MCF 10A (cell line): ENCODE measurements at places on chromosomes 4 and X.

DNA sequence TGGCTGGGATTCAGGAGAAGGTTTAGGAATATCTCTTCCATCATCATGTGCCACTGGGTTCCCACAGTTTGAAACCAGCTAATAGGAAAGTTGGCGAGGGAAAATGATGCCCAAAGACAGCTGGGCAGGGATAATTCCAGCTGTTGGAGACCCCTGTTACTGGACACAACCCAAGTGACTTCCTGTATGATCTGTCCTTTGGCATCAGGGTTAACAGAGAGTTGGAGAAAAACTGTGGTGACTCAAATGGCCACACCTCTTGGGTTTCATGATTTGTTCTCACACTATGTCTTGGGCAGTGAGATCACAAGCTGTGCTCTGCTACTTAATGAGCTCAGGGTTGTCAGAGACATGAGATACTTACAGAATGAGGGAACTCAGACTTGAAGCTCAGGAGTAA lies 3.8 kb downstream of the FGF16 start:
- peak; percentile 11 for DNase-seq

DNA sequence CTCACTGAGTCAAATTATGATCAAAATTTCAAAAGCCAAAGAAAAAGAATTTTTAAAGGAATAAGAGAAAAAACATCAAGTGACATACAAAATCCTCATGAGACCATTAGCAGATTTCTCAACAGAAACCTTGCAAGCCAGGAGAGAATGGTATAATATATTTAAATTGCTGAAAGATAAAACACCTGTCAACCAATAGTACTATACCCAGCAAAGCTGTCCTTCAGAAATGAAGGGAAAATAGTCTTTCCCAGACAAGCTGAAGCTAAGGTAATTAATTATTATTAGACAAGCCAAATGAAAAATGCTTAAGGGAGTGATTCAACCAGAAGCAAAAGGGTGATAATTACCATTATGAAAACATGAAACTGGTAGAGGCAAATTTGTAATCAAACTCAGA lies 104.2 kb upstream of the TET2 start:
- DNase-seq = no peak

DNA sequence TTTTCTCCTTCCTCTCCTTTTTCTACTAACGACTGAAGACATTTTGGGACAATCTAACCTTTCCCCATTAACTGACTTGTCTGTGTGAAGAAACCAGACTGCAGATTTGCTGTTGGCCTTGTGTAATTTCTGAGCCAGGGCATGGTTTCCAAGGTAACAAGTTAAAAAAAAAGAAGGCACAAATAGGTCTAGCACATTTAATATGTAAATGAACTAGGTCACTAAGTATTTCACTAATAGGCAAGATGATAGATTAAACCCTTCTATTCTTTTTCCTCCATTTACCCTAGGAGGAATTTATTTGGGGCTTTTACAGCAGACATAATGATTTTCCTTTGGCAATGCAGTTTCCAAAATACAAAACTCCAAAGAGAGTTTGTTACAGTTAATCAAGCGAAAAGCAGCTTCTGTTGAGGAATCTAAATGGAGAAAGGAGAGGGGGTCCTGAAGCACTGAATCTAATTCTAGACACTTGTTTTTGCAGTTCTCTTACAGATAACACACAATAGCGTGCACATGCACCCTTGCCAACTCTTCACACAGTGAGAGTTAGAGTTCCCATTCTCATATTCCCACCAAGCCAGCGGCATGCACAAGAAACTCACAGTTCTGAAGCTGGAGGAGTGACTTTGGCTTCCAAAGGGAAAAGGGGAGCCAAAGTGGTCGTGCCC lies 72.0 kb downstream of the TSPAN5 start:
- no peak for DNase-seq

GRCh38 chr4:74228691-74229640 lies 71.0 kb downstream of the MTHFD2L start:
- DNase-seq = peak; percentile 86

- DNase-seq = peak; percentile 96
Measured at GRCh38 chr4:107824350-107825071, at the start of gene SGMS2. Gene SGMS2, plus strand, starts transcription at chr4:107824932. Its CDS starts 70,622 bp downstream, at chr4:107895554.

GRCh38 chrX:11648705-11649519 lies 16.8 kb downstream of the ARHGAP6 start:
- DNase-seq = no peak

GRCh38 chr4:125390126-125390525 lies 75.4 kb downstream of the FAT4 start:
- peak; percentile 63 for DNase-seq

GRCh38 chr4:12177416-12177815 lies 748.7 kb upstream of the HS3ST1 start:
- no peak for DNase-seq

- DNase-seq = peak; percentile 93
Measured at GRCh38 chrX:39755143-39756032, 342.4 kb downstream of the BCOR start.

- no peak for DNase-seq
Measured at GRCh38 chrX:39194673-39195072, 393.4 kb downstream of the MID1IP1 start.

DNA sequence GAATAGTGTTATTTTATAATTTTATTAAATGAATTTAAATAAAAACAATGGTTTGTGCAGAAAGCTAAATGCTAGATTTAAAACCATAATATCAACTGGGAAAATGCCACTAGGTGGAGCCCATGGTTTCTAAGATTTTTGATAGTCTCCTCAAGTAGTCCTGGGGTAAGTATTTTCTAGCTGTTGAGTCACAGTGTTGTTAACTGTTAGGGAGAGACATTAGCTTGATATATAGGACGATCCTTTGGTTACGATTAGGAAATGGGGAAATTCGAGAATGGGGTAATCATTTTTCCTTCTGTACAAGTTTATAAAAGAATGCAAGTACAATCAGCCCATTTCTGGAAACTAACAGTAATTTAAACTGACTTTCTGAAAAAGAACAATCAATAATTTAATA lies 378.4 kb downstream of the ANKRD50 start:
- DNase-seq = peak; percentile 81

GRCh38 chr4:148747721-148748268 lies 305.6 kb upstream of the NR3C2 start:
- DNase-seq = no peak

- no peak for DNase-seq
Measured at GRCh38 chr4:80726471-80726870, 304.0 kb upstream of the BMP3 start.

DNA sequence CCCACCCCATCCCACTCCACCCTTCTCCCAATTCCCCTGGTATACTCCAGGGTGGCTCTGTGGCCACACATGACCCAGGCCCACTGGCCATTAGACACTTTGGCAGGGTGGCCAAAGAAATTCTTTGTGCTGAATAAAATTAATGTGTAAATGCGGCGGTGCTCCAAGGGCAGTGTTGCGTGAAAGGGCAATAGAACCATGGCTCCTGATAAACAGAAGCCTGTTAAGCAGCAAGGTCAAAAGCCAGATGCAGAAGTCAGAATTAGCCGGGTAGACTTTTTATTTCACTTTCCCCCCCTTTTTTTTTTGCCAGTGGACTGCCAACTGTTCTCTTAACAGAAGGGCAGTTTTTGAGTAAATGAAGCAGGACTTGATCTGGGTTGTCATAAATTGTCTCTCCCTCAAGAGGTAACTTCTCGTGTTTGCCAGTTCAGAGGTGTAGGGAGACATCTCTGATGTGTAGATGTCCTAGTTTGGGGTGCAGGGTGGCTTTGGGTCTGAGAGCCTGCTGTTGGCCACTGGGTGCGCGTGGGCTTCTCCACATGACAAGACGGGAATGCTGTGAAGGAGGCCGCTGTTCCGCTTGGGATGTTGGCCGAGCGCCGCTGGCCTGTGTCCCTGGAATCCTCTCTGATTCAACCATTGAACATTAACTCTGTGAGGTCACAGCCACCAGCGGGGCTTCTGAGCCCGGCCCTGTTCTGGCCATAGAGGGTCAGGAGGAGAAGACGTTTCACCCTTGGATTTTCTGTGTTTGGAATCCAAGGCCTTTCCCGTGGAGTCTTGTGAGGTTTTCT lies 139.5 kb downstream of the TBL1X start:
- no peak for DNase-seq

GRCh38 chr4:84937381-84937977 lies 29.0 kb downstream of the WDFY3 start:
- DNase-seq = no peak

- no peak for DNase-seq
Measured at GRCh38 chr4:78040431-78040830, 16.7 kb upstream of the FRAS1 start.

DNA sequence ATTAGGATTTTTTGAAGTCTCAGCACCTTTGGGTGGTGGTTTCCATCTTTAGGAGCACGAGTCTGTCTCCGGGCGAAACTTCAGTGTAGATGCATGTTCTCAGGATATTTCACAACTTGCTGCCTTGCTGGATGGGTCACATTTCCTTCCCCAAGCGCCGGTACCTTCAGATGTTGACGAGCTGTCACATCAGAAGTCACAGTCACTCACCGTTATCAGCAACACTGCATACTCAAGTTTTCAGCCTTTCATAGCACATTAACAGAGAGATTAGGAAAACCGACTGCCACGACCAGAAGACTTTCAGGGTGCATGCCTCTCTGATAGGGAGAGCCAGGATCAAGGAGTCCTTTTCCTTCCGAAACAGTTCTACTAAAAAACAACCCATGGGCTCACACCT lies 77.8 kb downstream of the SHROOM2 start:
- no peak for DNase-seq

DNA sequence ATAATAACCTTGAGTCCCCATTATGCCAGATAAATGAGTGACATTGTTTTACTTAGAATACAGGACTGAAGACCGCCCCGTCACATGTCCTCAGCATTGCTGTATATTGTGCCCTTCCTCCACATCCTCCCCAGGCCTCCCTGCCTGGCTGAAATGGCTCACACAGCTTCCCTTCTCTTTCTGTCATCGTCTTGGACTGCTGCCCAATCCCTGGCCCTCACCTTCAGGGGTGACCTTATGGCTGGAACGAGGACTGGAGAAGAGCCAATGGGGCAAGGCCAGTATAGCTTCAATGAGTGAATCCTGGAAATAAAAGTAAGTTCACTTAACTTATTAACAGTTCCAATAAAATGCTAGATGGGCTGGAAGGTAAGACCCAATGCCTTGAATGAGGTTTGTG lies 2.7 kb downstream of the KCNE5 start:
- no peak for DNase-seq

DNA sequence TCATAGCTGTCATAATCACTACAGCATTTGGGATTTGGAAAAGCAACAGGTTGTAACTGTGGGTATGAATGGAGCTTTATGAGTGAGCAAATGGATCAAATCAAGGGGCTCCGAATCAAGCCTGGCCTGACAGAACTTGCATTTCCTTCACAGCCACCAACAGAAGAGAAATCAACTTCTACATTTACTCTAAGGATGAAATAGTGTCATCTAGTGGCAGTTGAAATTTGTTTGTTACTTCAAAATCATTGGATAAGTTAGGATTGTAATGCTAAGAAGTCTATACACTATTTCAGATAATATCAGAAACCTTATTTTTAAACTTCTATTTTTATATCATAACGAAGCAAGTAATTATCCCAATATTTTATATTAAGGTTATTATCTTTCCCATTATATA lies 10.7 kb upstream of the WDR17 start:
- DNase-seq = no peak

DNA sequence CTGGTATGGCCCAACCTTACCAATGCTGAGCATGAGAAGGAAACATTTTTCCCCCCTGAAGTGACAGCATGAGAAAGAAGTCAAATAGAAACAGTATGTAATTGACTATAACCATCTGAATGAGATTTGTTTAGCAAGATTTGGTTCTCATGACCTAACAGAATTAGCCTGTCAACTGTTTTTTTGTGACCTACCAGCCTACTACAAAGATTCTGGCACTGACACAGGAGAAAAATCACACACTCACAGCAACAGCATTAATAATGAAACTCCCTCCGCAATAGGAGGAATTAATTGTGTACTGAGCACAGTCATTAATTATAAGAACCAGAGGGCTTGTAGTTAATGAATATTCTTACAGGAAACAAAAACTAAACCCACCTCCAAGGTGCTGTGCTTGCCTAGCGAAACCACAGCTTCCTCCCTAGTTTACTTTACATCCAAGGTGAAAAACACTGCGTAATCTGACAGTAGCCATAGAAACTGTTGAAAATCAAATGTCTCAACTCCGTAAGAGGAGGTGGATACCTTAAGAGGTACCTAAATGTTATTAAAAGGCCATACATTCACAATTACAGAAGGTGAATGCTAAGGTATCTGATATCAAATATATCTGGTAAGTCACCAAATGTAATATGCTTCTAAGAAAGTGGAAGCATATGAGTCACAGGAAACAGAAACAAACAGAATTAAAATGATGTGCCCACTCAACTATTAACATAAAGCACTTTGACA lies 34.9 kb downstream of the MMRN1 start:
- peak; percentile 29 for DNase-seq

GRCh38 chr4:75037252-75037651 lies 104.3 kb downstream of the PARM1 start:
- no peak for DNase-seq

DNA sequence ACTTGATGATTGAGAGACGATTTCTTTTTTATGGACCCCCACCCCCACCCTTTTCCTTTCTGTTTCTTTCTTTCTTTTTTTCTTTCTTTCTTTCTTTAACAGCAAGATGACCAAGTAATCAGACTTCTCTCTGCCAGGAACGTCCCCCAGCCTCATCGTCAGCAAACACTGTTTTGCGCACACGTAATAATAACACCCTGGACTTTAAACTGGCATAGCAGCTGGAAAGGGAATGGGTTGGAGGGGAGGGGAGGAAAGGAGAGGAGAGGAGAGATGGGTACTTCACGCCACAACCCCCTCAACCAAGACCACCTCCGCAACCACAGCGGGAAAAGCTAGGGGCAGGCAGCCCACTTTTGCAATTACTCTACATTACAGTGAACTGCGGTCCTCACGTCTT lies 1.1 kb downstream of the GABRA2 start:
- DNase-seq = peak; percentile 2
